ENCODE measurements at places on chromosomes 4 and X.

- DNase-seq: no peak
These were observed 195.5 kb upstream of the ATP6AP2 start for GRCh38 chrX:40385256-40385655.

GRCh38 chr4:132071815-132072214 lies 1077.3 kb upstream of the PCDH10 start:
- no peak for DNase-seq

- DNase-seq: no peak
These were observed 1.4 kb upstream of the C4orf50 start for GRCh38 chr4:6019316-6020263.

DNA sequence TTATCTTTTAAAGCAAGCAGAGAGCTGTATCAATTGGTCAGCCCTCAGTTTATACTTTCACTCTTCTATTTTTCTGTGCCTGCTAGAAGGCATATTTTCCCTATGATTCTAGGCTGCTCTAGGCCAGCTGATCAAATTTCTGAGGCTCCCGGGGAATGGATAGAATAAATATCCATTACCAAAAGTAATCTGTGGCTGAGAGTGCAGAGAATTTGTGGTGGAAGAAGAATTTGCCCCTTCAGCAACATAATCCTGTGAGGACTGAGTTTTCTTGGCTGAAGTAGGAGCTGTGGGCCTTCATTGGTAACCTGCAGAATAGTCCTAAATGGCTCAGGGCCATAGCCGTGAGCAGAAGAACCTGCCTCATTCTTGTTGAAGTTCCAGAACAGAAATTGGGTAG lies 314.6 kb upstream of the CASK start:
- no peak for DNase-seq

GRCh38 chrX:153903238-153903980 lies 1.1 kb upstream of the AVPR2 start:
- no peak for DNase-seq

GRCh38 chrX:97790850-97791249 lies 907.1 kb downstream of the RPA4 start:
- DNase-seq: no peak

- DNase-seq: no peak
These were observed 108.5 kb upstream of the GLRA2 start for GRCh38 chrX:14420841-14421240.

GRCh38 chr4:156169861-156170260 lies 216.2 kb upstream of the CTSO start:
- no peak for DNase-seq

DNA sequence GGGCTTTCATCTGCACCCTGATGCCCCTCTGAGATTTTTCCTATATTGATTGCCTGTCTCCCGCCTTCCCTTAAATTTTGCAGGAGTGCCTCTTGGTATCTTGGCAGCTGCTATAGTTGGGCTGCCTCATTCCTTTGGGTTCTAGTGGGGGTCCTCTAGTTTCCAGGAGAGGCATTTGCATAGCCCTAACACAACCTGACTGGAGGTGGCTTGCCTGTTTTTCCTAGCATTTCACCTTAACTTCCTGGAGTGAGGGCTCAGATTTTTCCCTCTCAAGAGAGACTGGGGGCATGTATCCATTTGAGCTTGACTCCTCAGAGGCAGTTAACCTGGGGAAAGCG lies 46.0 kb downstream of the UGT2A3 start:
- DNase-seq: no peak

DNA sequence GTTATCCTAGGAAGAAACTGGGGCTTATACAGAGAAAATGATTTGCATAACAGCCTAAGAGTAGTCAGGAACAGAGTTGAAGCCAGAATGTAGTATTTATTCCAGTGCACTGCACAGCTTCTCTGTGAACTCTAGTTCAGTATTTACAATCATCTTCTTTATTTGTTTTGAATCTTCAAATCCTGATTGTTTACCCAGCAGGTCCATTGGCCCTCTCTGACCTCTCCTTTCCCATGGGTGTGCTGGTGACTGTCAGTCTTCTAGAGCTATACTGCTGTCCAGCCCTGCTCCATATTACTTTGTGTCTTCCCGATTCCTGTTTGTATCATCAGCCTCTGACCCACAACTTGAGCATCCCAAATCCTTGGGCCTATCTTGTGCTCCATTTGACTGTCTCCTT lies 301.9 kb upstream of the HS3ST1 start:
- DNase-seq: no peak

DNA sequence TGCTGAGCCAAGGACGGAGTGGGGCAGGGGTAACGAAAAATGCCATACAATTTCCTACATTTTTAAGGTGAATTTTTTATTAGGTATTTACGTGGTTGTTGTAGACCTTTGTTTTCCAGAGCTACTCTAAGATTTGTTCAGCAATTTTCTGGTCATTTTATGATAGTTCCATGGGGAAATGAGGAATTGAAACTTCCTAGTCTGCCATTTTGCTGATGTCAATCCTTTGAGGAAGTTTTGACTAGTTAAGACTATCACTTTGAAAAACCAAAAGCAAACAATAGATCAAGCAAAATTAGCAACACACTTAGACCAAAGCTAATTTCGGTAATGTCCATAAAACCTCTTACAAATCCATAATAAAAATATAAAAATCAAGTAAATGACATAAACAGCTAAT lies 7.0 kb upstream of the TLR3 start:
- DNase-seq: no peak

- DNase-seq: no peak
These were observed 67.7 kb downstream of the PPARGC1A start for GRCh38 chr4:23822181-23822580.

All from stimulated activated CD4-positive, alpha-beta T cell treated with anti-CD3 and anti-CD28 coated beads, Interleukin-1b, Interleukin-23, amount 100 ng/mL, for 1 hour (primary cell).